Kidney (tissue), 22 donors: ENCODE measurements at places on chromosomes 7 and 10.

- DNase-seq = no peak
These were observed 88.3 kb downstream of the C10orf105 start for GRCh38 chr10:71631007-71631861.

GRCh38 chr7:2884161-2884560 lies 40.1 kb upstream of the GNA12 start:
- DNase-seq = no peak

GRCh38 chr7:20744954-20745446 lies 41.7 kb downstream of the SP8 start:
- DNase-seq = peak; percentile 82

DNA sequence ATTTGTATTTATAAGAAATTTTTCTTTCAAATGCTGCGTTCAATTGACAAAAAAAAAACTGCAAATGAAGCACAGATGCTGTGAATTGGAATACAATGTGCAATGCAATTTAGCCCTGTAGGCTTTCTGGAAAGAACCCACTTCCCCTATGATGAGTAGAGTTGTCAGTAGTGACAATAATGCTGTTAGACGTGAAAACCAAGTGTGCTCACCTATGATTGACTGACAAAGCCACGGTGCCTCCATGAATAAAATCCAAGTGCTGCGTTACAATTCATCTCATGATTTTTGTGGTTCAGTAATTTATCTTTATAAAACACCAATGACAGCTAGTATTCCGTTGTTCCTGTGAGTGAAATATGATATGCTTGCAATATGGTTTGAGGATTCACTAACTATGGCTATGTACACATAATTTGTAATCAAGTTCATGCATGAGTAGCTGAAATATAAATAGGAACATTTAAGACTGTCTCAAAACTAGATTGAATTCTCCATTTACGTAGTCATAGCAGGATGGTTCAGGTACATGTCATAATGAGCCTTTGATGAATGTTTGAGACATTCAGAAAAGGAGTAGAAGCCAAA lies 1160.3 kb downstream of the CNTNAP2 start:
- DNase-seq = no peak

DNA sequence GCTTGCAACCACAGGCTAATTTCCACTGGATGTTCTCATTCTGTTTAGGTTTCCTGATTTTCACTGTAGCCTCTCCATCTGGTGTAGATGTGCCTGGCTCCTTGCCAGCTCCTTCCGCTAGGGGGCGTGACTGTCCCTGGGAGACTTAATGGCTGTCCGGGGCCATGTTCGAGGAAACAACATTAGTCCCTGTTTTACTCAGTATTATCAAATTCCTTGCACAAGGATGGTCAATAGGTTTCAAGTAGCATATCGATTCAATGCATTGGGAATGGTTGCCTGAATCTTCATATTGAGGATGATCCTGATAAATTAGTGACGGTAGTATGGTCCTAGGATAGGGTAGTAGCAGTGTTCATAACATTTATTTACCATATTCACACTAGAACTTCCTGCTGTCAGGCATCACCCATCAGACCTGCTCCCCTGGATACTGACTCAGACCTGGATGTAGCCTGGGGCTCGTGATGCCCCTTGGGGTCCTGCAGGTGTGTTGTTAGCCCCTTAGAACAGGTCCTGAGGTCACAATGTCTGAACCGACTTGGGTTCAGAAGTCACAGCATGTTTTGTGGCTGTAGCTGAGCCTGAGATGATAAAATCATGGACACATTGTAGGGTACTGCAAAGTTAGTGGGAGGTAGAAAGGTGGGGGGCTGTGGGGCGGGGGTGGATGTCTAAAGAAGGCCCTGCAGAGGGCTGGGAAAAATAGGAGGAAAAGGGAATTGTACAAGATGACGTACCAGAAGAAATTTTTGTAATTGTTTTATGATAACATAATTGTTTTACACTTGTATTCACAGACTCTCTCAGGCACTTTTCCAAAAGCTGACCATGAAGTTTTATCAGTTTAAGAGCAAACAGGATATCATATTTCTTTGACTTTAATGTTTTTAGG lies 8.9 kb upstream of the EXOC6 start:
- DNase-seq = peak; percentile 33

DNA sequence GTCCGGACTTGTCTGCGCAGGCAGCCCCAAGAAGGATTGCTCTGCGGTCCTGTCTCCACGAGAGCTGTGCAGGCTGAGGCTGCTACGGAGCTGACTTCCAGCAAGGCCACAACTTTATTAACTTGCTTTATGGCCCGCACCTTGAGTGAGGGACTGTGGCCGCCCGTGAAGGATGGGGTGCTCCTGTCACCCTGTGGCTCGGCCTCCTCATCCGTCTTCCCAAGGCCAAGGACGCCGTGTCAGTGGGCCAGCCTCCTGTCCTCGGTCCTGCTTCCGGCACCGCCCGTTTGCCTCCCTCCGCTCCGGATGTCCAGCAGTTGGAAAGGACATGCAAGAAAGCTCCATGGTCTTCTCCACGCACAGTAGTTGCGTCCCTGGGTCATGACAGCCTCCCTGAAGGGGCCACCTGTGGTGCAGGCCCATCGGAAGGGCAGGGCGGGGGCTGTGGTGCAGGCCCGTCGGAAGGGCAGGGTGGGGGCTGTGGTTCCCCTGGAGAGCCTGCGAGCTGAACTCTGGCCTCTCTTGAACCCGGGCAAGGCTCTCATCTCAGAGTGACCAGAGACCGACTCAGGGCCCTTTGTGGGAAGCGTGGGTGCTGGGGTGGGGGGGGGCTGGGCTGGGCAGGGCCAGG lies 87.1 kb downstream of the NKX6-2 start:
- no peak for DNase-seq

GRCh38 chr7:71300603-71301002 lies 168.7 kb downstream of the GALNT17 start:
- DNase-seq = peak; percentile 23

DNA sequence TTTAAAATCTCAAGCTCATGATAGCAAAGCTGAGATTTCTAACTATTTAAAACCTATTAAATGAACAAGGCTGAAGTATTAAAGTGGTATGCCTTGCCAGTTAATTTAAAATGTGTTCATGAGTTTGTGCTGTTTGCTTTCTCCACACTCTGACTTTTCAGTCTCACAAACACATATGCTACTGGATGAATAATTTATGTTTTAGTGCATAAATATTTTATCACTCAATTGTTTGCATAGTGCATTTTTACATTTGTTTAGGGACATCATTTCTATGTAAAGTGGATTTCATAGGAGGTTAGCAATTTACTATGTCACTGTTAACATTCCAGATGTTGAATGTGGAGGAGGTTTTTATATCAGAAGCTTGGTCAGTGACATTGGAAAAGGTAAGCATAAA lies 36.0 kb downstream of the TRUB1 start:
- DNase-seq = no peak

GRCh38 chr7:109126404-109127050 lies 556.9 kb downstream of the DNAJB9 start:
- no peak for DNase-seq

DNA sequence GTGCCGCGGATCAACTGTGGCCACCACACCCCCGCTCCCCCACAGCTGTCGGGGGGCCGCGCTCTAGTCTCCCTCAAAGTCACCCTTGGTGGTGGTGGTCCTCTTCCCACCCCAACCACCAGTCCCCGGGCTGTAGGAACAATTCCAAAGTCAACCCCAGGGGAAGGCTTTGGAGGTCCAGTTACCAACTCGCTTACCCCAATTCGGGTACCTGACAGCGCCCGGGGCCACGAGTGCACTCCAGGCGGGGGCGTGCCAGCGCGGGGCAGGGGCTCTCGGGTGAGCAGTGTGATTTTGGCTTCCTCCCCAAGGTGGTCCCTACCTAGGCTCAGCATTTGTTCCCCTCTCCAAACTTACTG lies 584 bp upstream of the ZMIZ1 start:
- DNase-seq = no peak

DNA sequence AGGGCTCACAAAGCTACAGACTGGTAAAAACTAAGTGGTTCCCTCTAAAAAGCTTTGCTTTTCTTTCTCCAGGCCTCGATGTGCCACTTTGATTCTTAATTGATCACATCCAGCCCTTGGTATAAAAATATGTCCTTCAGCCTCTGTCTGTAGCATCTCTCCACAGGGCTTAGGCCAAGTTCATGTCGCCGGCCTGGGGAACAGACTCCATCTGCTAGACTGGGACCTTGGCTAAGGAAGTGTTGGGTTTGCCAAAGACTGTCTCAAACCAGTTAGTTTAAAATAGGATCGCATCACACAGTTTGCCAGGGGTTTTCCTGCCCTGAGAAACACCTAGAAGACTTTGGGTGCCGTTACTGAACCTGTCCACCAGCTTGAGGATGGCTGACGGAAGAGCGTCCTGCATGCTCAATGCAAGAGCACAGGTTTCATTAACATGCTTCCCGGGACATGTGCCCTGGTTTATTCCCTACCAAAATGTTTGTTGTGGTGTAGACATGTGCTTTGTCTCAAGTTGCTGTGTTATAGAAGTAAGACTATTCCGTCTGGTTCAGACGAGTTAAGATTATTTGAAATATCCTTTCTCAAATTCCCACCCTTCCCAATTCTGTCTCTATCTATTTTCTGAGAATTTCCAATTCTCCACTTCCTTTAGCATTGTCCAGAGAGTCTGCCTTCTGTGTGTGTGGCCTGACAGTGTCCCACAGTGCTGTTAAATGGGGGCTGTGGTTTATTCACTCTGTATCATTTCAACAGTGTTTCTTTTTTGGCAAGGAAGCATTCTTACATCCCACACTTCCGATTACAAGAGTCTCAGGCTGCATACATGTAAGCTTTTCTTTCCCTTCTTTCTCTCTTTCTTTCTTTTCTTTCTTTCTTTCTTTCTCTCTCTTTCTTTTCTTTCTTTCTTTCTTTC lies 334.7 kb downstream of the INHBA start:
- DNase-seq = no peak

GRCh38 chr7:29547421-29547820 lies 16.2 kb upstream of the PRR15 start:
- DNase-seq = peak; percentile 38

DNA sequence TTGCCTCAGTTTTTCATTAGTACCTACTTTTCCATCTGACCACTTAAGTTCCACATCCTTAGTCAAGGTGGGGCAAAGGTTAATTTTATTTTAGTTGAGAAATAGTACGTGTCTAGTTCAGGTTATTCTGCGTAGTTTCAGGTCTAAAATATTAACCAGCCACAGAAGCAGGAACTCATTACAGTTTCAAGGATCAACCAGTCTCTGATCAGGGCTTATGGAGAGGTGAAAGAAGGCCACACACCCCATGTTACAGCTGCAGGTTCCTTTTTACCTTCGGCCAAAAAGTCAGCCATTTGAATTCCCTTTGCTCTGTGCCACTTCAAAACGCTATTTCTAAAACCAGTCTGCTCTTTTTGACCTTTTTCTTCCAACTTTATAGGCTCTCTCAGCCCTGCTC lies 134.2 kb downstream of the CTTNBP2 start:
- no peak for DNase-seq

GRCh38 chr7:137590756-137591305 lies 247.3 kb upstream of the PTN start:
- DNase-seq = no peak

DNA sequence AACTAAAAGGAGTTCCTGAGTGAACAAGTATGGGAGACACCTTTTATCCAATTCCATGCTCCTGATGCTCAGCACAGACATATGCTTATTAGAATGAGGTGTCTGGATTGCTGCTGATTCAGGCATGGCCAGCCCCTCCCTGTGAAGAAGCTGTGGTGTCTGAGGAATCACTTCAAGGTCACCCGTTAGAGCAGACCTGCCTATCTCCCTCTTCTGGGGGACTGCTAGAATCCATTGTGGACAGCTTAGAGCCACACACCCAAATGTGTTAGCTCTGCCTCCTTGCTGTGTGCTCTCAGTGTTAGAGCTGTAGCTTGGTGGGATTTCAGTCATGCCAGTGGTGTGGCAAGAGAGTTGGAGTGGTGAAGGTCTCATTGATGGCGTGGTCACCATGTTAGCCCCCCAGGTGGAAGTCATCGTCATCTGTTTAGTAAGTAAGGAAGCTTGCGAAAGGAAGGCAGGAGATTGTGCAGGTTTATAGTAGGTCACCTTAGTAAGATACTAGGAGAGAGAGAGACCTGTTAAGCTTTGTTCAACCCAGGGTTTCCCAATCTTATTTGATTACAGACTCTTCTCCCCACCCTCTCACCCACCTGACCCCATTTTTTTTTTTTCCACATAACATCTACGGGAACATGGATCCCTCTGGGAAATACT lies 12.8 kb downstream of the PRXL2A start:
- DNase-seq = no peak

- no peak for DNase-seq
These were observed 55.7 kb downstream of the ADAM12 start for GRCh38 chr10:126332576-126332975.

- DNase-seq = no peak
These were observed 37.5 kb downstream of the MEST start for GRCh38 chr7:130529417-130529816.
